ENCODE measurements at places on chromosomes 3 and 15.
A peak's percentile ranks its signal among the peaks of the same experiment; 100 is the strongest.

DNA sequence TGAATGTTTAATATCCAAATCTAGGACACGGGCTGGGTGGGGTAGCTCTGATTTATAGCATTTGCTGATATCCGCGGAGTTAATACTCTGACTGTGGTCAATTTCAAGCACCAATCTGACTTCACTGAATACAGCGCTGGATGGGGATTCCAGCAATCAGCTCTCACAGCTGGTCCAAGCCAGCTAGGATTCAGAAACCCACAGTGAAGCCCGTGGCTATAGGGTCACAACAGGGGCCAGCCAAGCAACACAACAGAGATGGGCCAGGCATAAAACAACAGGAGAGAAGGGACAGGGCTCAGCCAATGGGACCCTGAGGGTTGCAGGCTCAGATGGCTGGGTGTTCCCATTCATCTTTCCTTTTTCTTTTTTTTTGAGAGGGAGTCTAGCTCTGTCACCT is 5.4 kb upstream of the LMAN1L start:
- no peak for DNase-seq

DNA sequence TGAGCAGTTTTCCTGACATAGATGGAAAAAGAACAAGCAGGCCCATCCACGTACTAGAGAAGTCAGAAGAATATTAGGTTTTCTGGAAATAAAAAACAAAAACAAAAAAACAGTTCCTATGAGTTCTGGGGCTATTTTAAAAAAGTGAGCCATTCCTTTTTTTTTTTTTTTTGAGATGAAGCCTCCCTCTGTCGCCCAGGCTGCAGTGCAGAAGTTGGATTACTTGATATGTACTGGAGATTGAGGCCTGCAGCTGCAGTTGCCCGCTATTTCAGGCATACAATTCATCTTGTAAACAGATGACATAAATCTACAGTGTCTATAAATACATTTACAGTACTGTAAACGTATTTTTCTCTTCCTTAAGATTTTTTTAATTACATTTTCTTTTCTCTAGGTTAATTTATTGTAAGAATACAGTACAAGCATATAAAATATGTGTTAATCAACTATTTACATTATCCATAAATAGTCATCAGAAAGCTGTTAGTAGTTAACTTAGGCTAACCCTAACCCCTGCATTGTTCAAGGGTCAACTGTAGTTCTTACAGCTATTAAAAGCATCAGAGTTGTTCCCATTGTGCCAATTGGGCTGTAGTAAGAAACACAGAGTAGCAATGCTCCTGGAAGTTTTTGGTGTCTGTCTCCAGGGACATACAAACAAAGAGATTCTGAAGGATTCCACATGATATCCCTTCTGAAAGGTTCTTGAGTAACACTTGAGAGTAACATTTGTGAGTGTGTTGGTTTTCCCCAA is 11.2 kb upstream of the ACTL6A start:
- DNase-seq, result no peak

DNA sequence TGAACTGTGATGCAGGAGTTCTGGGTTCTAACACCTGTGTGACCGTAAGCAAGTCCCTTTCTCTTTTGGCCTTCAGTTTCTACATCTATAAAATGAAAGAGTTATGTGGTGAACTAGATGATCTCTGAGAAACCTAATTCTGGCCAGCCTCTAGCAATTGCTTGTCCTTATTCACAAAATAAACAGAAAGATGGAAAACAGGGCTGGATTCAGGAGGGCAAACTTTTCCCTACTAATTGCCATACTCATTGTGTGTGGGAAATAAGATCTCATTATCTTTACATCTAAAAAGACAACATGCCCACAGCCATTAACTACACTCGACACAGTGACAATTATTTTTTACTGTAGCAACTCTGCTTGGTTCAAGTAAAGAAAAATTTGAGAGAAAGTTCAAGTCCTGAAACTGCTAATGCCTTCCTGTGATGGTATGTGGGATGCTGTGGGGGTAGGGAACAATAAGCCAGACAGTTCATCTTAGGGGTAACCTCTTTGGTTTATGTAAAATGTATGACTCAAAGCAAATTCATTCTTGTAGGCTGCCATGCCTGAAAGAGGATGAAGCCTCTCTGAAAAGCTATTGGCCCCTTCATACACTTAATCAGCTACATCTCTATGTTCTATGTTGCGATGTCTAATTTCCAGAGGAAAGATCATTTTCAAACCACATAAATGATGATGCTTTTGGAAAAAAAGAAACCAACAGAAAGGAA is 177.6 kb upstream of the BCL6 start:
- no peak for DNase-seq

DNA sequence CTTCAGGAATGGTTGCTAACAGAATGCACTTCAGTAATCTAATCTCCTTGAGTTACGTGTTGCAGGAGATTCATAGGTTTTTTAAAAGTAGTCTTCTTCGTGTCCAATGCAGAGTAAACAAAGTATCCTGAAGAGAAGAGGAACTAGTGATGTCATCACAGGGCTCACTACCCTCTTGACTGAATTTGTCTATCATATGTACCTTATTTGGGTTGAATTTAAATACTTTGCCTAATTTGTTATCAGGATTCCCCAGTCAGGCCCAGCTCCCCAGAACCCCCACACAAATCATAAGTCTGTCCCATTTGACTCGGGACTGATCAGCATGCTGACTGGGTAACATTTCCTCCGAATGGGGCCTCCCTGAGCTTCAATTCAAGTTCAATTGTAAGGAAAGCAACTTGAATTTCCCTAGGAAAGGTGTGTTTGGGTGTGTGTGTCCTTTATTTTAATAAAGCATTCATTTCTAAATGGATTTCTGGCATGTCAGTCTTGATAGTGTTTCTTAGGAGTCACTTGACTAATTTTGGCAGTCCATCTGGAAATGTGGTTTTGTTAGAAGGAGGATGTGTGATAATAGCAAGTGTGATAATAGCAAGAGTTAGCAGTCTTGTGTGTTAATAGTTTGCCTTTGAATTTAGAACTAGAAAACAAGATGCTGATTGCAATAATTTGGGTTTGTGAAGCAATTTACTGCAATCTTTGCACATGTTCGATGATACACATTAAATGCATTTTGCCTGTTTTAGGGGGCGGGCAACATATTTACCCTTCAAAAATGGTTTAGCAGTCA is 21.9 kb downstream of the OXNAD1 start:
- DNase-seq, result no peak

DNA sequence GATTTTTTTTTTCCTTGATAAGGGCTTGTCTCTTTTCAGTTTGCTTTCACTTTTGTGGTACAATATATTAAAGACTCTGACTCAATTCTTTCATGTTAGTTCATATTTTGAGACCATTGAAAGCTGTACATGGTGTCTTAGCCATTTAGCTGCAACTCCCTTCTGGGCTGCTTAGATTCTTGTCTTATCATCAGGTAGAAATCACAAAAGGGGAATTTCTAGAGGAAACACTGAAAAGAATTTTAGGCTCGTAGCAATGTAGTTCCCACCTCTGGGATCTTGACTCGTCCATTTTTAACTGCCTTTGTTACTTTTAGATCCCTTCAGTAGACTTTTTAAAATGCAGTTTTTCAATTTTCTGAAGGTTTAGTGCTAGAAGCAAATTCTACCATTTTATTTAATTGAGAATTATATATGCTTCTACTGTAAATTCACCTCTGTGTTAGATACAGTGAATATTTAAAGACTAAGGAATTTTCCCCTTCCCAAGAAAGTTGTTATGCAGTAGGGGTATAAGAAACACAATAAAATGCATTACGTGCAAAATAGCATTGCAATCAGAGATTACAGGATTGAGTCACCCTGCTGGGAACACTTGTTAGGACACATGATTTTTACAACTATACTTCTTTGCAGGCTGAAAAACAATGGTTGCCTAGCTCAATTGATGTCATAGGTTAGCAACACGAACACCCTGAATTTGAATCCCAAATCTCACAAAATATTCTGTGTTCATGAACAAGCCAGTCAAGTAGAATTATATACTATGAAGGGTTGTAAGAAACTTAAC is 772.7 kb downstream of the PDCD6IP start:
- no peak for DNase-seq

DNA sequence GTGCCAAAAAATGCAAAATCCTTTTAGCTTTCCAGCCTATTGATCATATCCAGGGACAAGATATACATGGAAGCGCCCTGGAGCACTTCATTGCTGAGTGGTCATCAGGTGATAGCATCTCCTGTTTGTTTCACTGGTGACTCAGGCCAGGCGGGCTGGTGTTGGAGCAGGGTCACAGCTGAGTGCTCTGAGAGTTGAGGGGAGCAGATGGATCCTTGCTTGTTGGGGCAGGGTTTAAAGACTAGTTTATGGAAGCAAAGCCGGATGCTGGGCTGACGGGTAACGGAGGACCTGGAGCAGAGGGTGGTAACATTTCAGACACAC is 405.0 kb upstream of the TPM1 start:
- DNase-seq, result no peak

- DNase-seq, result no peak
Measured at GRCh38 chr15:93033434-93034045, 55.5 kb downstream of the RGMA start.

DNA sequence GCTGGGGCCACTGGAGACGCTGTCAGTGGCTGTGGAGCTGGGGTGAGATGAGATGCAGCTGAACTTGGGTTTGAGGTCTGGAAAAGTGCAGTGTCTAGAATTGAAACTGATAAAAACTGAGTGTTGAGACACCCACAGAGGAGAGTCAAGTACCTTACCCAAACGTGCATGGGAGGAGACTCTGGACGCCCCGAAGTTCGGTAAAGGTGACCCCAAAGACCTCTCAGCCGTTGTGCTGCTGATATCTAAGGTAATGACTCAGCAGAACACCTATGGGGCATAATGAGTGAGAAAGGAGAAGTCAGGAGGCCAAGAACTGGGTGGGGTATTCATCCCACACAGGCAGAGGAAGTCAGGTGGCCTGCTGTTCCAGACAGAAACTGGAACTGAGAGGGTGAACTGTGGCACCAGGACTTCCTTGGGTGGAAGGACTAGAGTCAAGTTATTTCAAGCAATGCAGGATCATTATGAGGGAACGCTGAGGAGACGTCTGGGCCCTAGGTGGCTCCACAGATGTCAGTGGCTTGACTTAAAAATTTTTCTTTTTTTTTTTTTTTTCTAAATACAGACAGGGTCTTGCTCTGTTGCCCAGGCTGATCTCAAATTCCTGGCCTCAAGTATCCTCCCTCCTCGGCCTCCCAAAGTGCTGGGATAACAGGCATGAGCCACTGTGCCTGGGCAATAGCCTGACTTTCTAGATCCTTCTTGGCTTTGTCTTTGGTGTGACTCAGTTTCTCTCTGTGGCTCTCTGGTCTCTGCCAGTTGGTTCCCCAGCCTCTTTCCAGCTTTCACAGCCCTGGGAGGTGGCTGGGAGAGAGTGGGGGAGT is 67.6 kb upstream of the GCNT3 start:
- no peak for DNase-seq

DNA sequence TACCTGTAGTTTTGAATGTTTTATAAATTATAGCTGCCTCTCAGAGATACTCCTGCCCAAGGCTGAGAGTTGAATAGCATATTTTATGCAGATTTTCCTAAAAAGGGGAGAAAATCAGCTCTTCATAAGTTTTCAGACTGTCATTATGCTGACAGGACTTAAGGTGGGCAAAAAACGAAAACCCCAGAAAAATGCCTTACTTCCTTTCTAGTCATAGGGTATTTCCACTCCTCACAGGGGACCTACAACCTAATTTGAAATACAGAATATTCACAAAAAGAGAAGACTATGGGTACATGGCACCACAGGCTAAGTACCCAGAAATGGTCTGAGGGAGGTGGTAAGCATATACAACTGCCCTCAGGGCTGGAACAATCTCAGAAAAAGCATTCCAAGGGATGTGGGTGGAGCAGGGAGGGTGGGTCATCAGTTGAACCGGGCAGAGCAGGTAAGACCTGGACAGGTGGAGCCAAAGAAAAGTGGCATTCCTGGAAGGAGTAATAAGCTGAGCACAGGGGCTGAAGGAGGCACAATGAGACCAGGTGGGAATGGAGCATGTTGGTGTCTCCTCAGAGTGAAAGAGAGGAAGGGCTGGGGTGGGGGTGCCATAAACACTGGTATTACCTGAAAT is 10.6 kb upstream of the OXSR1 start:
- DNase-seq, result no peak

- no peak for DNase-seq
Measured at GRCh38 chr3:177307826-177308225, 110.5 kb upstream of the TBL1XR1 start.

- DNase-seq, result no peak
Measured at GRCh38 chr3:183514021-183514420, 41.5 kb downstream of the KLHL6 start.

GRCh38 chr15:25173241-25174028 is 218.6 kb downstream of the SNRPN start:
- DNase-seq, result no peak

GRCh38 chr3:72887343-72887704 is 522 bp upstream of the GXYLT2 start:
- no peak for DNase-seq

DNA sequence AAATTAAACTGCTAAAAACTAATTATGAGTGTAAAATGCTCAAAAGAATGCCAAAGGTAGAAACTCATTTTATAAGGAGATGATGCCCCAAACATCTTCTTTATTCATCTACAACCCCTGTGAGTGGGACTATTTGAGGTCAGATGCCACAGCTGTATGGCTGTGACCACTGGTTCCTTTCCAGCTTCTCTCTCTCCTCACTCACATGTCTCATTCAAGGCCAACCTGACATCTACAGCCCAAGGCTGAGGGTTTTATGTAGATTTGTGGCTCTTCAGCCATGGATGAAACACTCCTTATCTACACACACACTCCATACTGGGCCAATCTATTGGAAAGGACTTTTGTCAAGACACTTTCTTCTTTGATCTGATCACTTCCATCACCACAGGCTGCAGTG is 231.3 kb downstream of the KCNMB2 start:
- DNase-seq, result no peak

GRCh38 chr15:88649286-88649733 is 10.5 kb downstream of the ISG20 start:
- DNase-seq, result peak; percentile 93

- no peak for DNase-seq
Measured at GRCh38 chr3:146275476-146275875, 24.6 kb upstream of the PLSCR4 start.

DNA sequence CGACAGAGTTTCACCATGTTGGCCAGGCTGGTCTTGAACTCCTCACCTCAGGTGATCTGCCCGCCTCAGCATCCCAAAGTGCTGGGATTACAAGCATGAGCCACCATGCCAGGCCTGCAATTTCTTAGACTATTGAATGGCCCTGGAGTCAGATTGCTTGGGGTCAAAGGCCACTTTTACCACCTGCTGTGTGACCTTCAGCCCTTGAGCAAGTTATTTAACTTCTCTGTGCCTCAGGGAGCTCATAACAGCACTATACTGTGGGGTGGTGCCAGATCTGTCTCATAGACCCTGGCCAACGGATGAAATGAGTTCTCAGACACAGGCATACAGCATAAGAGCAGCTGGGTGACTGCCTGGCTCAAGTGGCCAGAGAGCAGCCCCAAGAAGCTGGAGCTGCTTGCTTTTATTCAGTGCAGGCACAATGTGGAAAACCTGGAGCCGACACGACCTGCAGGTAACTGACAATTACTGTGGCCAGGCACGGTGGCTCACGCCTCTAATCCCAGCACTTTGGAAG is 44.9 kb upstream of the FURIN start:
- DNase-seq, result no peak

Measured in cardiac muscle cell (in vitro differentiated cells and primary cell).